ENCODE measurements at places on chromosomes 2 and 18. TPM values are rescaled to one million over a fixed set of nuclear protein-coding genes. Genes with fewer than 3 reads are reported as not detected.

Gene RNF125
- 43.3 TPM for total RNA-seq

Gene IL36RN
- total RNA-seq: not detected

Gene OBSL1
- total RNA-seq: 1.3 TPM

Gene CYBRD1
- 1.1 TPM for total RNA-seq

Gene C2orf78
- total RNA-seq: not detected

- no peak for DNase-seq
Observed at GRCh38 chr18:5519448-5520298, 24.1 kb downstream of the EPB41L3 start.

DNA sequence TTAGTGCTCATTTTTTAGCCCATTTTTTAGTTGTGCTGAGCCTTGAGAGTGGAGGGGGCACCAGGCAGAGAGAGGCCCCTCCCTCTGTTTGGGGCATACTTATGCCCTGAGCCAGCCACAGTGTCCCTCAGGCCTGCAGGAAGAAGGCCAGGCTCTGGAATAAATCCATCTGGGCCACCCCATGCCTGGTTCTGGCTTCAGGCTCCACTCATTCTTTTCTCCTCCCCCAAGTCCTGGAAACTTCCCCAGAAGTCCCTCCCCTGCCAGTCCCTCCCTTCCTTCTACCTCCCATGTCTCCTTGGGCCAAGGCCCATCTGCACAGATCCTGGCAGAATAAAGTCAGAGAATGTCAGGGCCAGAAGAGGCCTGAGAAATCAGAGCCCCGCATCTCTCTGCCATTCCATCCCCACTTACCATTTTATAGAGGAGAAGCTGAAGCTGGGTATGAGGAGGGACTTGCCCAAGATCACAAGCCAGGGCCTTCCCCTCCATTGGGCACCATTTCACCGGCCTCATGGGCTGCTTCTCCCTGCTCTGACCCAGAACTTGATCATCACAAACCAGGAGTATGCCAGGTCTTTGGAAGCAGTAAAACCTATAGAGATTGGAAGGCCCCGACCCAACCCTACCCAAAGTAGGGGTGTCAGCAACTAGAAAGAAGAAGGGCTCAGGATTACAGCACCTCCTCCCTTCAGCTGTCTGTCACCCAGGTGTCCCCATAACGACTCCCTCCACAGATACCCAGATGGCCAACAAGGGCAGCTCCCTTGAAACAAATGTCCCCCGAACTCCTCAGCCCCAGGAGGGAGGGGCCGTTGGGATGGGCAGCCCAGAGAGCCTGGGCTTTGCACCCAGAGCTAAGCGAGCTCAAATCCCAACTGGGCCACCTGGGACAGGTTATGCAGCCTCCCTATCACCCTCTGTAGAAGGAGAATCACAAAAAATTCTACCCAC lies 108.4 kb downstream of the POLR1A start:
- no peak for DNase-seq

GRCh38 chr2:222499226-222499625 lies 74.9 kb downstream of the SGPP2 start:
- no peak for DNase-seq

Data from activated T-cell treated with anti-CD3 and anti-CD28 coated beads, Interleukin-2, amount 50 U/mL, for 72 hours (primary cell).